Activated CD4-positive, alpha-beta memory T cell treated with anti-CD3 and anti-CD28 coated beads for 36 hours (primary cell): ENCODE measurements at places on chromosomes 3 and 15. TPM values are rescaled to one million over a fixed set of nuclear protein-coding genes. Genes with fewer than 3 reads are reported as not detected.

XYLB gene
- total RNA-seq = 4.9 TPM

CFAP100 gene
- total RNA-seq = not detected

EHD4 gene
- total RNA-seq = 45.0 TPM

JMJD7 gene
- 24.8 TPM for total RNA-seq

CDHR4 gene
- not detected for total RNA-seq

SGO1 gene
- 37.4 TPM for total RNA-seq

THSD4 gene
- total RNA-seq = not detected

DUOXA2 gene
- not detected for total RNA-seq

DNA sequence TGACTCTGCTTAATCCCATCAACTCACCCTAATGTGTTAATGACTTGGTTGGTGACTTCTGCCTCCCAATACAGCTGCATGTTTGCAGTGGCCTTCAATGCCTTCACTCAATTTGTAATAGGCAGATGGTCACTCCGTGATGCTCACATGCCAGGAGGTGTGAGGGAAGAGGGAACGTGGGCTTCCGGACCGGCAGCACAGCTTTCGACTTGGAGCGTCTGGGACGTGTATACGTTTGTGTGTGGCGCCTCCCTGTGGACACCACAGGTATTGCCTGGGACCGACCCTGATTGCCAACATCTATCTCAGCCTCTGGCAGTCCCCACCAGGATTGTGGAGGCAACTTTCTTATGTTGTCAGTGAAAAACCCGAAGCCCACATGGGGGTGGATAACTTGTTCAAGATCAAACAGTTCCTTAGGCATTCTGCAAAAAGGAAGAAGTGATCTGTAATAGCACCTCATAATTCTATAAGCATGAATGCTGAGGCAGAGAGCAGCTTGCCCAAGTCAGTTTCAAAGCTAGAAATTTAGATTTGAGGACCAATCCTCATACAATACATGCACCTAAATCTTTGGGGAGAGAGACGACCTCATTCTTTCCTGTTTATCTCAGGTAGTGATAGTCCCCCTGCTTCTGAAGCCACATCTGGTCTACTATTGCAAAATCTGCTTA is 16.9 kb downstream of the MRPL46 start:
- no peak overlapping the region for H3K27ac ChIP-seq
- H3K4me3 ChIP-seq = no peak overlapping the region
- peaks cover 9% of the 10 kb centered on the region for H3K27me3 ChIP-seq
- H3K4me1 ChIP-seq = peaks cover 6% of the 10 kb centered on the region
- DNase-seq = peak; percentile 85
- no peaks in the 10 kb centered on the region for H3K36me3 ChIP-seq

GRCh38 chr3:88149101-88149508 is 654 bp upstream of the C3orf38 start:
- peak overlapping the region; percentile 98 for H3K27ac ChIP-seq
- peaks cover 10% of the 10 kb centered on the region for H3K36me3 ChIP-seq
- DNase-seq = peak; percentile 58
- H3K4me1 ChIP-seq = peaks cover 30% of the 10 kb centered on the region
- H3K27me3 ChIP-seq = no peaks in the 10 kb centered on the region
- H3K4me3 ChIP-seq = peak overlapping the region; percentile 96

DNA sequence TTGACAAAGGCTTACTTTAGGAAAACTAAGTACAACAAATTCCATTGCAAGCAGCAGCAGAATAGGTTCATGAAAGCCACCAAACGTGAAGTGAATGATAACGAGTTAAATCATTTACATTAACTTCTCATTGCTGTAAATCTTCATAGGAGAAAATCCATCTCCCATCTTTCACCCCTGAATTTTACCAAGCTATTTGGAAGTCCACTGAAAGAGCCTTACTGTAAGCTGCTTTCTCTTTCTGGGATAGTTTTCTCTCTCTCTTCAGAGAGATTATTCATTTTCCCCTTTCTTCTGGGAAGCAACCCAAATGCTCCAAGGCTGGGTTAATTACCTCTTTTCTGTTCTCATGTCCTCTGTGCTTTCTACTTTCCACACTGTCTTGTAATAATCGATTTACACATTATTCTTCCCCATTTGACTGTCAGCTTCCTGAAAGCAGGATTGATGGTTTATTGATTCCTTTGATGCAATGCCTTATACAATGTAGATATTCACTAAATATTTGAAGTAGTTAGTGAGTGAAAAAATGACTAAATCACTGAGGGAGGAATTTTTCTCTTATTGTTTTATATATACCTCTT is 914.3 kb upstream of the ARPP21 start:
- no peaks in the 10 kb centered on the region for H3K4me1 ChIP-seq
- no peak for DNase-seq
- H3K27me3 ChIP-seq = no peaks in the 10 kb centered on the region
- no peaks in the 10 kb centered on the region for H3K36me3 ChIP-seq
- H3K4me3 ChIP-seq = no peak overlapping the region

DNA sequence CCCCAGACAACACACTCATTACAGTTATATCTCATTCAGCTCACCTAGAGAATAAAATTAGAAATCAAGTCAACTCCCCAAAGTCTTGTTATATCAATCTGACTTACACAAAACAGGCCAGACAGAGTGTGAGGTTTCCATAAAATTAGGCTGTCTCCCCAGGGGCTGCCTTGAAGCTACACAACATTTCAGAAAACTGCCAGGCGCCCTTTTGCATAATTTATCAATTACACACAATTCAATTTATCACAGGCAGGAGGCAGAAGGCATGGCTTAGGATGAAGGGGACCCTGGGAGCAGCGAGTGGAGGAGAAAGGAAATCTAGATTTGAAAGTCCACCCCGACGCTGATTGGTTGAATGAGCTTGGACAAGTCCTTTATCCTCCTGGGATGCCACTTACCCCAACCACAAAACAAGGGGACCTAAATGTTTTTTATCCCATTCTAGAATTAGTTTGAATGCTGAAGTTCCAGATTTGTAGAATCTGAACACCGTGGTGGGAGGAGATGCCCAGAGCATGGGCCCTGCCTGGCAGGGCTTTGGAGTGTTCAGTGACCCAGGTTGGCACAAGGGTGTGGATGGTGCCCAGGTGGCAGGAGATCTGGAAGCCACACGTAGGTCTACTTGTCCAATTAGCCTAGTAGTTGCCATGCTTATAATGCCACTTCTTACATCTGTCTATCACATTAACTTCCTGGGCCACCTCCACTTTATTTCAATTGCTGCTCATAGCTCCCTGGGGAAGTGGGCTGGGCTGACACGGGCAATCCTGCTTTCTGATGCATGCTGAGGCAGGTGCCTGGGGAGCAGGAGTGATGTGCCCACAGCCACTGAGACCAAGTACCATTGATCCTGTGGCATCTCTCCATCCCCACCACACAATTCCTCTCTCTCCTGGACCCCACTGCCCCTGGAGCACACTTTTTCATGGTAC is 119.8 kb upstream of the TLE3 start:
- DNase-seq = no peak
- no peaks in the 10 kb centered on the region for H3K36me3 ChIP-seq
- no peak overlapping the region for H3K27ac ChIP-seq
- H3K4me1 ChIP-seq = no peaks in the 10 kb centered on the region
- no peaks in the 10 kb centered on the region for H3K27me3 ChIP-seq
- H3K4me3 ChIP-seq = no peak overlapping the region

- H3K4me1 ChIP-seq = no peaks in the 10 kb centered on the region
- H3K4me3 ChIP-seq = no peak overlapping the region
- no peaks in the 10 kb centered on the region for H3K36me3 ChIP-seq
- H3K27ac ChIP-seq = no peak overlapping the region
- H3K27me3 ChIP-seq = peaks cover 4% of the 10 kb centered on the region
These were observed 68.5 kb downstream of the WWTR1 start for GRCh38 chr3:149589332-149589731.

DNA sequence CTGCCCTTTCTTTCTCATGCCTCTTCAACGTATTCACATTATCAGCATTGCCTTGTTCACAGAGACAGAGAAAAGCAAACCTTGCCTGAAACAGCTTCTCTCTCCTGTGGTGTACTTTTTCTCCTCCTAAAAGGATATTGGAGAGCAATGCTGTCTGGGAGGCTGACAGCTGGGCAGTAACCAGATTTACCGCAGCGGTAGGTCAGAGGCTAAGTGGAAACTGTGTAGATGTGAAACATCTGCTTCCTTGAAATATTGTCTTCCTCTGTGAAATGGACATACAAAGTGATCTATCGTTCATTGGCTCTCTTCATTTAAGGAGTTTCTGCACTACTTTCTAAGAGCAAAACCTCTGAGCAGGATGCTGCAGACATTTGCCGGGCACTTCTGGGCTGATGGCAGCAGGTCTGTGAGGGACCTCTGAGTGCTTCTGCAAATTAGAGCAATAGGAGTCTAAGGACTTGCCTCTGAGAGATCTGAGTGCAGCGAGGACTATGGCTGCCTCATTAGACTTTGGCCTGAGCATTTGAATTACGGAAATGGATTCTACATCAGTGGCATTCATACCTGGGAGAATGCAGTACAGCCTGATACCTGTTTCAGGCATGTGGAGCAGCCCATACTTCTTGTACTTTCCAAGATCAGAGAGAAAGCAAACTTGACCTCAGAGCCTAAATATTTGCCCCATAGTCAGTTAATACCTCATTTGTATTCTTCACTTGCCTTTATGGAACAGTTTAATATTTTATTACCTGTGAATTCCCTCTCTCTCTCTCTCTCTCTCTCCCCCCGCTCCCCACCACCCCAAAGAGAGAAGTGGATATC is 260.5 kb upstream of the TPRG1 start:
- no peak overlapping the region for H3K27ac ChIP-seq
- H3K4me3 ChIP-seq = no peak overlapping the region
- no peak for DNase-seq
- H3K36me3 ChIP-seq = no peaks in the 10 kb centered on the region
- H3K27me3 ChIP-seq = no peaks in the 10 kb centered on the region
- peaks cover 27% of the 10 kb centered on the region for H3K4me1 ChIP-seq

DNA sequence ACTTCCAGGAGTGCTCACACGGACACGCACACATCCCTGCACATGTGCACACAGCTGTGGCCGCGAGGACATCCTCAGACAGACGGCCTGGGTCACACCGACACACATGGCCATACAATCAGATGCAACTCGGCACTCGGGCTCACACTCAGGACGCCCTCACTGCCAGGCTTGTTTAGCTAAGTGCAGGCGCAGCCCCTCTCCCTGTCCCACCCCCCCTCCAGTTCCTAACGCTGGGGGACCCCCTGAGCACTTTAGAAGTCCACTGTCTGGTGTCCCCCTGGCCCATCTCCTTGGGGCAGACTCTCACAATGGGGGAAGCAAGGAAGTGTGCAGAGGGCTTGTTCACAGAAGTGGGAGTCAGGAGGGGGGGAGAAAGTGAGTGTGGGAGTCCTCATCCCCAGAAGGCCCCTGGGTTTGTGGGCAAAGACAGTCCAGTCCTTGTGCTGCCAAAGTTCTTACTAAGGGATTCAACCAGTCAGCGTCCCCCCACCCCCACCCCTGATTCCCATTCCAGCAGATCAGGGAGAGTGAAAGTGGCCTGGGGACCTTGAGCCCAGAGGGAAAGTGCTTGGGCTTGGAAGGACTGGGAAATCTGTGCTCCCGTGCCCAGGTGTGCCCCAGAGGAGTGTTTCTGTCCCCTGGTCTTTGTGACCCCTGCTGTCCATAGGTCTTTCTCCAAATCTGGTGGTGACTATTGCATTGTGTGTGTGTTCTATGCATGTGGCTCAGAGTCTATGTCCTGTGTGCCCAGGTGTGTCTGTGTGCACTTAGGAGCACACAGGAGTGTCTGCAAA is 767 bp upstream of the GATA2 start:
- peak; percentile 8 for DNase-seq
- no peaks in the 10 kb centered on the region for H3K36me3 ChIP-seq
- H3K27ac ChIP-seq = no peak overlapping the region
- peaks cover 61% of the 10 kb centered on the region for H3K27me3 ChIP-seq
- peaks cover 24% of the 10 kb centered on the region for H3K4me1 ChIP-seq
- H3K4me3 ChIP-seq = no peak overlapping the region

GRCh38 chr3:192917028-192917403 is 640 bp downstream of the MB21D2 start:
- peak overlapping the region; percentile 89 for H3K4me3 ChIP-seq
- H3K27ac ChIP-seq = peak overlapping the region; percentile 91
- peaks cover 5% of the 10 kb centered on the region for H3K36me3 ChIP-seq
- H3K4me1 ChIP-seq = peaks cover 45% of the 10 kb centered on the region
- peaks cover 43% of the 10 kb centered on the region for H3K27me3 ChIP-seq

- no peak overlapping the region for H3K4me3 ChIP-seq
- H3K27ac ChIP-seq = no peak overlapping the region
- DNase-seq = no peak
- H3K36me3 ChIP-seq = no peaks in the 10 kb centered on the region
These were observed 213.0 kb downstream of the PDCD6IP start for GRCh38 chr3:34011171-34012101.

GRCh38 chr3:116139641-116140040 is 305.6 kb downstream of the LSAMP start:
- DNase-seq = no peak
- no peak overlapping the region for H3K27ac ChIP-seq
- H3K36me3 ChIP-seq = no peaks in the 10 kb centered on the region
- no peak overlapping the region for H3K4me3 ChIP-seq

DNA sequence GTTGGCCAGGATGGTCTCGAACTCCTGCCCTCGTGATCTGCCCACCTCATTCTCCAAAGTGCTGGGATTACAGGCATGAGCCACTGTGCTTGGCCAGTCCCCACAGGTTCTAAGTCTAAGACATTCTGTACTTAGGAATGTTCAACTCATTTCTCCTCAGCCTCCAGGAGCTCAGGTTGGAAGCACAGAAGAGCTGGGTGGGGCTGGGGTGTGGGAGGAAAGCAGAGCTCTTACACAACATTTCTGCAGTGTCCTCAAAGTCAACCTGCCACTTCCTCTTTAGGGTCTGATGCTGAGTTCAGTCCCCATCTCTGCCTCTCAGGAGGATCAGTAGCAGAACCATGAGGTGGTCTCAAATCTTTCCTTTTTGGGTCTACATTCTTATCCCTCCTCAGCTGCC is 75.5 kb downstream of the MRPL46 start:
- no peak overlapping the region for H3K27ac ChIP-seq
- H3K4me1 ChIP-seq = peaks cover 4% of the 10 kb centered on the region
- DNase-seq = no peak

DNA sequence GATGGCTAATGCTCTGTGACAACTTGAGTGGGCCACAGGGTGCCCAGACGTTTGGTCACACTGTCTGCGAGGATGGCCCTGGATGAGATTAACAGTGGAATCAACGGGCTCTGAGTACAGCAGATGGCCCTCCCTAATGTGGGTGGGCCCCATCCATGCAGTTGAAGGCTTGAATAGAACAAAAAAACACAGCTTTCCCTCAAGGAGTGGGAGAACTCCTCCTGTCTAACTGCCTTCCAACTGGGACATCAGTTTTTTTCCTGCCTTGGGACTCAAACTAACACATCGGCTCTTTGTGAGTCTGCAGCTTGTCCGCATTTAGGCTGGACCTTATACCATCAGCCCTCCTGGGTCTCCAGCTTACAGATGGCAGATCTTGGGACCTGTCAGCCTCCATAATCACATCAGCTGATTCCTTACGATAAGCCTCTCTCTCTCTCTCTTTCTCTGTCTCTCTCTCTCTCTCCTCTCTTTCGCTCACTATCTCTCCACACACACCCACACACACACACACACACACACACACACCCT is 20.8 kb downstream of the FAM174B start:
- no peak overlapping the region for H3K27ac ChIP-seq
- H3K36me3 ChIP-seq = peaks cover under 1% of the 10 kb centered on the region
- peaks cover 24% of the 10 kb centered on the region for H3K27me3 ChIP-seq
- no peak overlapping the region for H3K4me3 ChIP-seq

GRCh38 chr3:110026421-110026820 is 689.1 kb upstream of the DPPA4 start:
- no peak overlapping the region for H3K4me3 ChIP-seq
- H3K27ac ChIP-seq = no peak overlapping the region
- H3K27me3 ChIP-seq = no peaks in the 10 kb centered on the region
- H3K4me1 ChIP-seq = peaks cover 3% of the 10 kb centered on the region
- no peak for DNase-seq
- no peaks in the 10 kb centered on the region for H3K36me3 ChIP-seq
